ENCODE measurements at places on chromosomes 2 and 18.

- no peak for DNase-seq
Measured at GRCh38 chr18:72674710-72675109, 130.6 kb upstream of the CBLN2 start.

GRCh38 chr2:45460825-45461224, 150.2 kb downstream of the SRBD1 start:
- no peak for DNase-seq

- no peak for DNase-seq
Measured at GRCh38 chr2:122681626-122682025, 926.2 kb downstream of the TSN start.

GRCh38 chr2:3656762-3657721, 958 bp upstream of the ALLC start:
- peak; percentile 32 for DNase-seq

DNA sequence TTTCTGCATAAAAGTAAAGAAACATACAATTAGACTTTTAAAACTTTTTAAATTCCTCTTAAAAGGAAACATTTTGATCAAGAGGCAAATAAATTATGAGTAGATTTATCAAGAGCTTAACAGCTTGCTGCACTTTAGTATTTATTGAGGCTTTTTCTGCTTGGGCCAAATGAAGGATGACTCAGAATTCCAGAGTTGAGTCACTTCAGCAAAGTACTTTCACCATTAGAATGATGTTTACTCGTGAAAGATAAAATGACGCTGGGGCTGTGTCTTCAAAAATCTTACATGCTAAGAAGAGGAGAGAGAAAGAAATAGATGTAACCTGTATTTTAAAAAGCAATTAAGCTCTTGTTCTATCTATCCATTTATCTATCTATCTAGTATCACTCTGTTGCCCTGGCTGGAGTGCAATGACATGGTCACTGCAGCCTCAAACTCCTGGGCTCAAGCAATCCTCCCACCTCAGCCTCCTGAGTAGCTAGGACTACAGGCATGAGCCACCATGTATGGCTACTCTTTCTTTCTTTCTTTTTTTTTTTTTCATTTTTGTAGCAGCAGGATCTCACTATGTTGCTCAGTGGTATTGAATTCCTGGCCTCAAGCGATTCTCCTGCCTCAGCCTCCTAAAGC, 75.3 kb upstream of the RIOK3 start:
- no peak for DNase-seq

DNA sequence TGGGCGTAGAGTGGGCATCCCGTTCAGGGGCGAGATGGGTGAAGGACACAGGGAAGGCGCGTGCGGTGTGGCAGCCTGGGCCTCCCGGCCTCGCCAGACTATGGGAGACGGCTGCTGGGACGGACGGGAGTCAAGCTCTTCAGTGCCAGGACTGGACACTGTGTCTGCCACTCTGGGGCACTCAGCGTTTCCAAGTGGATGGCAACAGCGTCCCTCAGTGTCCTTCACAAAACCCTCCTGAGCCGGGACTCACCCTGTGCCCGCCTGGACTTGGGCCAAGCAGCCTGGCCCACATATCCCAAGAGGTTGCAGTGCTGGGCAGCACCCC, 16.3 kb upstream of the BOK start:
- DNase-seq, result peak; percentile 30

- DNase-seq, result no peak
Measured at GRCh38 chr2:222652491-222653255, 3.2 kb downstream of the FARSB start.

GRCh38 chr2:232809349-232810124, 33.2 kb upstream of the KCNJ13 start:
- DNase-seq, result no peak

DNA sequence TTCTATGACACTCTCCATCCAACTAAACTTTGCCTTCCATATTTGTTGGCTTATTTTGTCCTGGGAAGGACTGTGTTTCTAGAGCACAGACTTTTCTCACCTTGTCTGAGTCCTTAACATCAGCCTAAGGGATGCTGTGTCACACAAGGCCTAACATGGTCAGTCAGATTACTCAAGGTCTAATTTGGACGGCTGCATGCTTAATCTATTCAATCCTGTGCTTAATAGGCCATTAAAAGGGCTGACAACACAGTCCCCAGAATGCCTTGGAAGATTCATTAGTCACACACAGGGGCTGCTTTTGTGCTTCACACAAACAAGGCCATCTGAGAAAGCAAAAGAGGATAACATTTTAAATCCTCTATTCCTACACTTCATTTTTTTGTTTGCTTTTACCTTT, 84.0 kb downstream of the DYNAP start:
- DNase-seq, result no peak

DNA sequence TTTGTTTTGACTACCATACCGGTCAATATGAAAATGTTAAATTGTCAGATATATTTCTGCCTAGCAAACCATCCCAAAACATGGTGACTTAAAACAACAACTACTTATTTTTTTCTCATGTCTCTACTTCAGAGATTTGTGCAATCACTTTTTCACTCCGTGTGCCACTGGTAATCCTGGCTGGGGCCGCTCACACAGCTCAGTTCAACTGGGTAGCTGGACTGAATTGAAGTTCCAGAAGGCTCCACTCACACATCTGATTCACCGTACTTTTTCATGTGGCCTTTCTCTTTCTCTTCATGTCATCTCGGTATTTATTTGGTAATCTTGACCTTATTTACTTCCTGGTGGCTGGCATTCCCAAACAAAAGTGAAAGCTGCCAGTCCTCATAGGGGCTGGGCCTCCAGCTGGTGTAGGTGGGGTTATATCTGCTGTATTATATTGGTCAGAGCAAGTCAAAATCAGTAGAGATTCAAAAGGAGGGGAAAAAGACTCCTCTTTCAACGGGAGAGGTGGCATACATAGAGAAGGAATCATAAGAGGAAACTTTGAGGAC, 513.9 kb upstream of the NXPH2 start:
- DNase-seq, result no peak

- DNase-seq, result no peak
Measured at GRCh38 chr2:239259603-239260298, 141.1 kb downstream of the HDAC4 start.
